ENCODE measurements at places on chromosomes 2 and 18. TPM values are rescaled to one million over a fixed set of nuclear protein-coding genes. Genes with fewer than 3 reads are reported as not detected.

Gene ARMC9
- 94.4 TPM for total RNA-seq

GRCh38 chr2:55169915-55170314, 62.2 kb downstream of the CLHC1 start:
- DNase-seq = no peak

GRCh38 chr2:110678457-110679336, 834 bp upstream of the BUB1 start:
- peak; percentile 33 for DNase-seq

- no peak for DNase-seq
Observed at GRCh38 chr18:74290021-74290420, 1.7 kb downstream of the CYB5A start.

DNA sequence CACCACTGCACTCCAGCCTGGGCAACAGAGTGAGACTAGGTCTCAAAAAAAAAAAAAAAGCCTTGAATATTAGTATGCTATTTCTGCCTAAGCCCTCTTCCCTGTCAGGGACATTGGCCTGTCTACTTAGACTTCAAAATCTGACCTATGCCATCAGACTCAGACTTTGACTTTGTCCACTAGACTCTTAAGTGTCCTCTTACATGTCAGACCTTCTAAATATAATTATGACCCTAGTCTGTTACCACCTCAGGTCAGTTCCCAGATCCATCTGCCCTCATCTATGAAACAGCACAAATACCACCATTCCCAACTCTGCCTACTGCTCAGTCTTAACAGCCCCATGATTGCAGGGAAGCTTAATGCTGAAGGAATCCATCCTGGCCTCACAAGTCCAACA, 244.6 kb downstream of the ZEB2 start:
- no peak for DNase-seq

GRCh38 chr2:110198016-110198415, 6.8 kb downstream of the NPHP1 start:
- no peak for DNase-seq

Gene PROC
- not detected for total RNA-seq

Gene CREG2
- total RNA-seq = 0.25 TPM

Gene ATP6V1B1
- total RNA-seq = 0.09 TPM

Gene CTLA4
- not detected for total RNA-seq

All from fibroblast of the aortic adventitia (primary cell).